ENCODE measurements at places on chromosomes 11 and 22. TPM values are rescaled to one million over a fixed set of nuclear protein-coding genes. Genes with fewer than 3 reads are reported as not detected.

Gene NLRX1
- 10.9 TPM for total RNA-seq

Gene LMO1
- total RNA-seq: 3.7 TPM

Gene EFCAB6
- 0.42 TPM for total RNA-seq

Gene CRYAB
- 27.1 TPM for total RNA-seq

Gene HTR3B
- not detected for total RNA-seq

Gene ARSA
- 22.1 TPM for total RNA-seq

Gene CCDC87
- total RNA-seq: 0.52 TPM

Gene SERPING1
- total RNA-seq: 0.80 TPM
